ENCODE measurements at places on chromosomes 12 and 14.

- no peak for ATAC-seq
Observed at GRCh38 chr14:61382842-61383241, 61.5 kb downstream of the PRKCH start.

- ATAC-seq, result no peak
Observed at GRCh38 chr14:103650213-103650612, 21.2 kb downstream of the KLC1 start.

DNA sequence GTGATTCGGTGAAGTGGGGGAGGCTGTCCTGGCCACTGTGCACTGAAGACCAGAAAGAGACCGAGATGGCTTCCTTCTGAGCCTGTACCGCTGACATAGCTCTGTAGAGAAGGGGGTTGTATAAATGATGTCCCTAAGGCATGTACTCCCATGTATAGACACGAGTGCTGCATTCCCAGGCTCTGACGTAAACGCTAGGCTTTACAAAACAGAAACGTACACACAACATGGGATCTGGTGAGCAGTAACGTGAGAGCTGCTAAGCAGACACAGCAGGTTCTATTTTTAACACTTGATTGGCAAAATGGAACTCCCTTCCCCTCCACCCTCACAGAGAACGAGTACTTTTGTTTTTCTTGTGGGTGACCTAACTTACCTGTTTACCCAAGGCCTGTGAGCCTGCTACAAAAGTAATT is 35.9 kb downstream of the ACADS start:
- ATAC-seq, result no peak

DNA sequence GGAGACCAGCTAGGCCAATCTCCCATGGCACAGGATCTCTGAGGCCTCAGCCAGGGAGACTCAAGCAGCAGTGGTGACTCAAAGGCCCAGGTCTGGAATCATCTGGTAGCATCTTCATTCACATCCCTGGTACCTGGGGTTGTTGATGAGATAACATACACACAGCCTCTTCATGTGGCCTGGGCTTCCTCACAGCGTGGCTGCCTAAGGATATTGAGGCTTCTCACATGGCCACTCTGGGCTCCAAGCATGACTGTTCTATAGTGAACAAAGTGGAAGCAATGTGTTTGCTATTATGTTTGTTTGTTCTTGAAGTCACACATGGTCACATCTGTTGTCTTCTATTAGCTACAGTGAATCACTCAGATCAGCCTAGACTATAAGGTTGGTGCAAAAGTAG is 584.1 kb downstream of the VRK1 start:
- no peak for ATAC-seq

GRCh38 chr12:106359646-106360399 is 2.3 kb downstream of the POLR3B start:
- no peak for ATAC-seq

DNA sequence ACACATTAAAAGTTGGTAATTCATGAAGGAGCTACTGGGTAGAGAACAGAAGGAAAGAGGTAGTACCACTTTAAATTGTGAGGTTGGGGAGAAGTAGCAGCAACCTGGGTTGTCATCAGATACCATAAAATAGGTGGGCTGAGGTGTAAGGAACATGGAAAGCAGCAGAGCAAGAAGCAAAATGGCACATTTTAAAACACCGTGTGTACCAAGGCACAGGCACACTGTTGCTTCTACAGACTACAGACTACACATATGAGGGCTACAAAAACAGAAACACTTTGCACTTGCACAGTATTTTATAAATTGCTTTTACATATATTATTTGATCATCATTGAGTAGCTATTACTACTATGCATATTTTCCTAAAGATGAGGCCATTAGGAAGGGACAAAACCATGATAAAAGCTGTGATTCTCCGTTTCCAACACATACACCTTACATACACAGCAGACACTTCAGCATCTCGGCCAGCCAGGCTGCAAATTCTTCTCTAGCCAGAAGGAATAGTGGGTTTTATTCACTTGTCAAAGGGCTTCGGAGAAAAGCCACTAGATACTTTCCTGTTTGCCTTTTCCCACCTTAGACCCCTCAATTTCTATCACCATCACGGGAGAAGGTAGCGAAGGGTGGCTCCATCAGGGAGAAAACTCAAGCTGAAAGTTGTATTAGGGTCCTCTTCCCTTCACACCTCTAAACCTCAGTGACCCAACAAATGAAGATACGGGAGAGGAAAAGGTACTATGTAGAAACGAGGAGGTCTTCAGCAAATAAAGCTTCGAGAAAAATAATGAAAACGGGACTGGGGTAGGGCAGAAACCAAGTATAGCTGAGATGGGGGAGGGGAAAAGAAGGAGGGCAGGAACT is 1.6 kb downstream of the PYM1 start:
- ATAC-seq, result no peak

DNA sequence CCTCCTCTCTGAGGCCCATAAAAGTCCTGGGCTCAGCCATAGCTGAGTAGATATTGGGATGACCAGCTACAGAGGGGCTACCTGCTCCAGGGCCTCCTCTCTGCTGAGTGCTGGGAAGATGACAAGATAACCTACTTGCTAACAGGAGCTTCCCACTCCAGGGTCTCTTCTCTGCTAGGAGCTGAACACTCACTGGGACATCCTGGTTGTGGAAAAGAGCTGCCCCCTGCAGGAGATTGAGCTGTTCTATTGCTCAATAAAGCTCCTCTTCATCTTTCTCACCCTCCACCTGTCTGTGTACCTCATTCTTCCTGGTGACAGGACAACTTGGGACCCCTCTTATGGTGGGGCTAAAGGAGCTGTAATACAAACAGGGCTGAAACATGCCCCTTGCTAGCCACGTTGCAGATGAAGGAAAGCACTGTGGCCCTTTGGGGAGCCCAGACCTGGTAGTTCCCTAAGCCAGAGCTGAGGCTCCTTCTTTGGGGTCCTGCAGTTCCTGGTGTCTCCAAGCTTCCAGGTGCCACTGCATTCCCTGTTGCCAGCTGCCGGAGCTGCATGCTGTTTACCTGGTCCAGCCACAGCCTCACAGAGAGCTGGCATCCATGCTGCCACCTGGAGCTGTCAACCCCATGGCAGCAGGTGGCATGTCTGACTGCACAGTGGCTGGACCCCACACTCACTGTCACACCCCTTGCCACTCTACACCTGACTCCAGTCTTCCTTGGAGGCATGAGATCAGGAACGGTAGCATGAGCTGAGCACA is 598.5 kb upstream of the LMO3 start:
- no peak for ATAC-seq

- no peak for ATAC-seq
Observed at GRCh38 chr14:50237427-50237826, 6.0 kb upstream of the SOS2 start.

DNA sequence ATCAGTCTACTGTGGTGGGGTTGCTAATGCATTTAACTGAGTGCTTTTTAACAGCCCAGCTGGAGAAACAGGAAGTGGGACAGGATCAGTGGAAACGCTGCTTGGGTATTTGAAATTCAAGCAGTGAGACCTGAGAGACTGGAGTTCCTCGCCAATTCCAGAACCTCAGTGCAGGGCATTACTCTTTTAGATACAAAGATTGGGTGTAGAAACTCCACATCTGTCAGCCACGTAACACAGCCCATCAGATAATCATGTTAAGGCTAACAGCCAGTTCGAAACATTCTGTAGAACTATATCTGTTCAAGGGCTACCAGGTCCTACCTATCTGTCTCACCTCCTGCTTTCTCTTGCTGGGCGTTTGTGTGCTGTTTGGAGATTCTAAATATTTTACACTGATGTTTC is 45.5 kb downstream of the RAD52 start:
- no peak for ATAC-seq

- peak; percentile 35 for ATAC-seq
Observed at GRCh38 chr12:124566997-124567672, at the start of gene NCOR2. TSS of gene NCOR2 (minus strand) at chr12:124567612. CDS start at chr12:124495251, 72,361 bp downstream.

- peak; percentile 87 for ATAC-seq
Observed at GRCh38 chr12:54522243-54522642, 24.7 kb downstream of the NCKAP1L start.

DNA sequence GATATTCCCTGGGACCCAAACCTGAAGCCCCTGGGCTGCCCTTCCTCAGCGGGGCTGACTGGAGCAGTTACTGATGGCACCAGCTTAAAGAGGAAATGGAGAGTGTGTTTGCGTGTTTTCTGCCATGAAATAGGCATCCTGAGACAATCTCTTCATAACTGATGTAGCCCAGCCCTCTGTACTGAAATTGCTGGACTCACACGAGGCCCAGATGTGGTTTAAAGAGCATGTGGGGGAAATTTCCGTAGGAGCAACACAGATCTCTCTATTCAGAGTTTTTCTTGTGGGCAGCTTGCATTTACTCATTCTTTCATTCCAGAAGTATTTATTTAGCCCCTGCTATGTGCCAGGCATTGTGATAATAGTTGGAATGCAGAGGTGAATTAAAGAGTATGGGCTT is 782.1 kb upstream of the TBX3 start:
- ATAC-seq, result no peak

DNA sequence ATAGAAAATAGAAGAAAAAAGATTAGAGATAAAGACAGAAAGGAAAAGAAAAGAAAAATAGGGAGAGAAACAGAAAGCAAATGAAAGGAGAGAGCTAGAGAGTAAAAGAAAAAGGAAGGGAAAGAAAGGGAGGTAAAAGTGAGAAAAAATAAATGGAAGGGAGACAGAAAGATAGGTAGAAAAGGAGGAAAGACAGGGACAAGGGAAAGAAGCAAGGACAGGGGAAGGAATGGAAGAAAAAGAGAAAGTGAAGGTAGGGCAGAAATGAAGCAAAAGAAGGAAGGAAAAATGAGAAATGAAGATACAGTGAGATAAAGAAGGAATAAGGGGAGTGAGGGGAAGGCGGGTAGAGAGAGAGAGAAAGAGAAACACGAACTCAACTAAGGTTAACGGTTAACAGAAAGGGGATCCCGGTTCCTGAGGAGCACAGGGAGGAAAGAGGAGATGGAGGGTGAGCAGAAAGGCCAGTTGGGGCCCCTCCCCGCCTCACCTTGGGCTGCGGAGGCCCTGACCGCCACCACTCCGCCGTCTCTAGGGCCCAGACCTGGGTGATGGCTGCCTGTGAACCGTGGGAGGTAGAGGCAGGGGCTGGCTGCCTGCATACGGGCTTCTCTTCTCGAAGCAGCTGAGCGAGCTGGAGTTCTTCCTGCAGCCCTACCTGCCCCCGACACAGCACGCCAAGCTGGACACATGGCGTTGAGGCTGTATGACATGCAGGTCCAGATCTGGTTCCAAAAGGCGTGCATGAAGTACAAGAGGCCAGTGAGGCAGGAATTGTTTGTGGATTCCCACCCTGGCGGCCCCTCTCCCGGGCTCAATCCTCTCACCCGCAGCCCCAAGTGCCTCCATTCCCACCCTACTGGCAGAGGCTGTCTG is 59.5 kb downstream of the SMUG1 start:
- no peak for ATAC-seq

GRCh38 chr14:105179191-105179590 is 1.9 kb downstream of the NUDT14 start:
- no peak for ATAC-seq

GRCh38 chr12:117273091-117273490 is 82.8 kb upstream of the FBXO21 start:
- ATAC-seq, result no peak

GRCh38 chr12:98852181-98852580 is 207.1 kb downstream of the APAF1 start:
- no peak for ATAC-seq

- ATAC-seq, result no peak
Observed at GRCh38 chr14:24113379-24113800, 1.2 kb upstream of the DCAF11 start.

GRCh38 chr14:65286443-65286842 is 126.1 kb upstream of the FUT8 start:
- no peak for ATAC-seq

DNA sequence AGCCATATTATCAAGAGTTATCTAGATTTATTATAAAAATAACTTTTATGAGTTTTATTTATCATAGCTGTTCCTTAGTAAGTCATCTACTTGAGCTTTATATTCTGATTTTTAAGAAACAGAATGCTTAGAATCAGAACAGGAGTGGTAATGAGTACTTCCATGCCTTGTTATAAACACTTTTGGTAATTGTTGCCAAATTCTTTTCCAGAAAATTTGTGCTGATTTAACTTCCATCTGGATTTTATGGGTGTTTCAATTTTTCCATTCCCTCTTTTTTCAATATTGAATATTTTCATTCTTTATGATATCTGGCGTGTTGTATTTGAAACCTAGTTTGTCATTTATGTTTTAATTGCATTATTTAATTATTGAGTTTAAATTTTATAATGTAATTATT is 131.2 kb downstream of the MSRB3 start:
- no peak for ATAC-seq

GRCh38 chr14:91399868-91400640 is 17.6 kb downstream of the CCDC88C start:
- peak; percentile 41 for ATAC-seq

GRCh38 chr12:131413006-131413405 is 297.9 kb upstream of the SFSWAP start:
- ATAC-seq, result no peak

GRCh38 chr14:81066672-81067071 is 111.3 kb downstream of the TSHR start:
- ATAC-seq, result no peak

- no peak for ATAC-seq
Observed at GRCh38 chr14:68367536-68367935, 425.3 kb downstream of the ZFP36L1 start.

GRCh38 chr14:20631880-20632389 is 9.6 kb downstream of the OR6S1 start:
- ATAC-seq, result no peak

GRCh38 chr14:96049932-96050331 is 10.8 kb downstream of the C14orf132 start:
- ATAC-seq, result no peak

DNA sequence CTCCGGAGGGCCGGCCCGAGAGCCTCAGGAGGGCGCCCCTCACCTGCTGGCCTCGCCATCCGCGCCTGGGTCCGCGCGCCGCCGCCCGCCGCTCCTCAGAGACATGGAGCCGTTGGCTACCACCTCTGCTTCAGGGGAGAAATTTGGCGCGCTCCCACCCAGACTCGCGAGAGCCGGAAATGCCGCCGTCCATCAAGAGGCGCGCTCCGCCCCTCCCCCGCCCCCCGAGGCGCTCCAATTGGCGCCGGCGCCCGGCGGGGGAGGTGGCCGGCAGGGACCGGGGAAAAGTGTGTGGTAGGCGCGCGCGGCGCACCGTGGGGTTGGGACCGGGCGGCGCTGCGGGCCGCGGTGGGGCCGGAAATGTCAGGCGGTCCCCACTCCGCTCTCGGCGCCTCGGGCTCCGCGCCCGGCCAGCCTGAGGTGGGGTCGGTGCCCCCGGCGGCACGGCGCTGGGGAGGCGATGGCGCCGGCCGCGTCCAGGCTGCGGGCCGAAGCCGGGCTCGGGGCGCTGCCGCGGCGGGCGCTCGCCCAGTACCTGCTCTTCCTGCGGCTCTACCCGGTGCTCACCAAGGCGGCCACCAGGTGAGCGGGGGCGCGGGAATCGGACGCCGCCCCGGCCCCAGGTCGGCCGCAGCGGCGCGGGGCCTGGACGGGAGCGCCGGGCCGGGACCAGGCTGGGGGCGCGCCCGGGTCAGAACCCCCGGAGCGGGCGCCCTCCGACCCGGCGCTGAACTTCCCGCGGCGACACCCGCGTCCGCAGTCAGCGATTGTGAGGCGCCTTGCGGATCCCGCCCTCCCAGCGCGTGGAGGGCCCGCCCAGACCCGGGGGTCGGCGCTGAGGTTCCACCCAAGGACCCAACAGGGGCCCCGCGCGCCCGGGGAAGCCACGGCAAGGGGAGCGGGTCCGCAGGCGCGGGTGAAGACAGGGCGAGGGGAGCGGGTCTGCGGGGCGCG is at the start of the genes POLE and PXMP2:
Gene POLE (minus strand): TSS at position 132 of the 954 bp plus-strand sequence. CDS start 27 bp downstream, at position 105.
Gene PXMP2 (plus strand): TSS at position 377 of the 954 bp plus-strand sequence. CDS start 84 bp downstream, at position 461.
- ATAC-seq, result peak; percentile 96
